Esophagus squamous epithelium (tissue), 5 donors: ENCODE measurements at places on chromosomes 2 and 18.

- no peaks in the 10 kb centered on the region for H3K4me1 ChIP-seq
- DNase-seq: no peak
- no peaks in the 10 kb centered on the region for H3K36me3 ChIP-seq
Observed at GRCh38 chr2:213766062-213766461, 481.8 kb downstream of the SPAG16 start.

GRCh38 chr18:56377231-56377630, 261.2 kb downstream of the TXNL1 start:
- DNase-seq: no peak
- H3K36me3 ChIP-seq: no peaks in the 10 kb centered on the region
- no peak overlapping the region for H3K27ac ChIP-seq
- no peak overlapping the region for H3K4me3 ChIP-seq
- peaks cover 3% of the 10 kb centered on the region for H3K4me1 ChIP-seq

- H3K27ac ChIP-seq: peak overlapping the region; percentile 94
- peaks cover 41% of the 10 kb centered on the region for H3K4me1 ChIP-seq
- H3K27me3 ChIP-seq: no peaks in the 10 kb centered on the region
- DNase-seq: no peak
- no peak overlapping the region for H3K4me3 ChIP-seq
Observed at GRCh38 chr2:231663458-231664212, 44.7 kb upstream of the PTMA start.

DNA sequence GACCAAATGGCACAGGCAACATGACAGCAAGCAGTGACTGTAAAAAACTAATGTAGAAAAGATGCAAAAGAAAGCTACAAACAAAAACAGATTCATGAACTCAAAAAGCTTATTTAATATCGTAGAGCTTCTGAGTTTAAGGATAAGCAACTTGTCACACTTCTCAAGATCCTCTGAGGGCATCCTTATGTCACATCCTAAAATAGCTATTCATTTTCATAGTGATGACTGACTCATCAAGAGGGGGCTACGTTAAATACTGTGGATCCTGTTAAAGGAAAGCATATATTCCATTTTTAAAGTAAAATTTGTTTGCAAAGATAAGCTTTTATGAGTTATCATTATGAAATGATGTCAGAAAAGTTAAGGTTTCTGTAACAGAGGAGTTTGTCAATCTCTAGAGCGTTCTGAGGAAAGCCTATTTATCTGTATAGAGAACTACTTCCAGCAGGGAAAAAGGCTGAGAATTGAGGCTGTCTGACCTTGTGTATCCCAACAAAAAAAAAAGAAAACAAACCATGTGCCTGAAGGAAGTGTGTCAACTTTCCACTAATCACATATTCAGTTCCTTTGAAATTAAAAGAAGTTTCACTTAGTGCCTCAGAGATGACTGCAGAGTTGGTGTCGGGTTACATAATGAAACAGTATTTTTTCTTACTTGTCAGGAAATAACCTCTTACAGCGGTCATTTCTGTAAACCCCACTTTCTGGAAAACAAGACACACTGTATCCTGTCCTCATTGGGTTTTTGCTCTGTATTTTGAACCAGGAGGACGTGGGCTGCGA, 115.5 kb downstream of the ESCO1 start:
- no peaks in the 10 kb centered on the region for H3K27me3 ChIP-seq
- no peak for DNase-seq
- no peak overlapping the region for H3K4me3 ChIP-seq
- no peaks in the 10 kb centered on the region for H3K4me1 ChIP-seq
- H3K36me3 ChIP-seq: no peaks in the 10 kb centered on the region

DNA sequence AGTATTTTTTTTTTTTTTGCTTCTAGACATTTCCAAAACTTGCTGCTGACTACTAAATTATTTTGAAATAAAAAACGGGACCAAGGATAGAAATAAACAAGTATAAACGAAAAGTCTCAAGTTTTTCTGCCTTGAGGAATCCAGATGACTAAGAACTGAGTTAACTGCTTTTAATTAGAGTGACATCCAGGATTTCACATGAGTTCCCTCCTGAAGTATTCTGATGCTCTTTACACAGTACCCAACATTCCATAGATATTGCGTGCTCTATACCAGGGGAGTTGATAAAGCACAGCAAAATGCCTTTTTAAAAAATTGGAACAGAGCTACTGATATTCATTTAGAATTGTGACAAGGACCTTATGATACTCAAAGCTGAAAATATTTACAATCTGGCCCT, 618.0 kb downstream of the CCDC85A start:
- H3K4me1 ChIP-seq: no peaks in the 10 kb centered on the region
- no peaks in the 10 kb centered on the region for H3K27me3 ChIP-seq
- H3K36me3 ChIP-seq: no peaks in the 10 kb centered on the region
- H3K4me3 ChIP-seq: no peak overlapping the region
- no peak for DNase-seq

- H3K27ac ChIP-seq: peak overlapping the region; percentile 86
- peaks cover 63% of the 10 kb centered on the region for H3K4me1 ChIP-seq
- H3K36me3 ChIP-seq: no peaks in the 10 kb centered on the region
- no peak overlapping the region for H3K4me3 ChIP-seq
- no peaks in the 10 kb centered on the region for H3K27me3 ChIP-seq
- DNase-seq: no peak
Observed at GRCh38 chr2:43324259-43325106, 98.1 kb upstream of the ZFP36L2 start.

GRCh38 chr2:208042041-208042440, 16.7 kb upstream of the PLEKHM3 start:
- no peak for DNase-seq
- H3K27ac ChIP-seq: no peak overlapping the region
- H3K36me3 ChIP-seq: no peaks in the 10 kb centered on the region
- H3K4me1 ChIP-seq: no peaks in the 10 kb centered on the region

GRCh38 chr2:34104601-34105000, 505.5 kb upstream of the FAM98A start:
- no peak for DNase-seq

GRCh38 chr2:23675506-23675905, 251.4 kb downstream of the ATAD2B start:
- H3K27me3 ChIP-seq: no peaks in the 10 kb centered on the region
- peaks cover 8% of the 10 kb centered on the region for H3K4me1 ChIP-seq
- no peak overlapping the region for H3K27ac ChIP-seq
- H3K4me3 ChIP-seq: no peak overlapping the region

GRCh38 chr2:3154700-3155099, 222.9 kb downstream of the EIPR1 start:
- H3K27me3 ChIP-seq: no peaks in the 10 kb centered on the region
- H3K4me1 ChIP-seq: no peaks in the 10 kb centered on the region
- H3K27ac ChIP-seq: no peak overlapping the region
- H3K4me3 ChIP-seq: no peak overlapping the region
- no peaks in the 10 kb centered on the region for H3K36me3 ChIP-seq
- no peak for DNase-seq

DNA sequence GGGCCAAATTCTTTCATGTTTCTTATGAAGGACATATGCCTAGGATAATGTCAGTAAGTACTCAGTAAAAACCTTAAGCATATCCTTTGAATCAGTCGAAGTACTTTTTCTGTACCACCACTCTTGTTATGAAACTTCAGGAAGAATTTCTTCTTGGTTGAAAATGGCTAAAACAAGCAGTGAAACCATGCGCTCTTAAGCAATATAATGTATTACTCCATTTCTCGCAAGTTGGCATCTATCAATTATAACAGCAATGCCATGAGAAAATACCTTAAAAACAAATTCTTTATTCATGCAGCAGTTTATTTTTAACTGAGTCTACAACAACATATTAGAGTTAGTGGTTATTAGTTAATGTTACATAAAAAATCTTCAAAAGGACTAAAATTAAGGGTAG, 41.0 kb downstream of the SLC66A3 start:
- H3K36me3 ChIP-seq: no peaks in the 10 kb centered on the region
- H3K4me3 ChIP-seq: no peak overlapping the region
- H3K27ac ChIP-seq: no peak overlapping the region

DNA sequence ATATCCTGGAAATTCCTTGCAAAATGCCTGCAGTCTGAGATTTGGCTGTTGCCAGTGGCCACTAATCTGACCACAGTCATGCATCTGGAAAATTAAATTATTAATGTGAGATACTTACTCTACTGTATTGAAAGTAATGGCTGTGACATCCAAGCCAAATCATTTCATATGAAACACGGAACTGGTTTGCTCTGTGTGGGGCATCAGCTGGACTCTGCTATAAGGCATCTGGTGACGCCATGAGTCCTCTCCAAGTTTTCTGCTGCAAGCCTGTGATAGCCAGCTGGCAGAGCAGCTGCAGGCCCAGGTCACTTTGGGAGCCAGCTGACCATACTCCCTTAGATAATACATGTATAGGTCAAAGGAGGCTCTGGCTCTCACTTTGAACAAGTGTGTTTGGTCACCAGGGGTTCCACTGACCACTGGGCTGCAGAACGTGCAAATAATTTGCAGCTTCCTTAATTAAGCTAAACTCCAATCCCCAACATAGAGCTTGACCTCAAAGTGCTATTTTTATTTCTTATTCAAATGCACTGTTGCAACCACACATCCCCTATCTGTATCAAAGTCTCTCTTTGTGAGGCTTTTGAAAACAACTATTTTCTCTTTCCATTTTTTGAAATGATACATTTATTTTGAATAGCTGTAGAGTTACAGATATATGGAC, 152.9 kb downstream of the NCKAP5 start:
- H3K4me1 ChIP-seq: no peaks in the 10 kb centered on the region
- H3K36me3 ChIP-seq: no peaks in the 10 kb centered on the region

DNA sequence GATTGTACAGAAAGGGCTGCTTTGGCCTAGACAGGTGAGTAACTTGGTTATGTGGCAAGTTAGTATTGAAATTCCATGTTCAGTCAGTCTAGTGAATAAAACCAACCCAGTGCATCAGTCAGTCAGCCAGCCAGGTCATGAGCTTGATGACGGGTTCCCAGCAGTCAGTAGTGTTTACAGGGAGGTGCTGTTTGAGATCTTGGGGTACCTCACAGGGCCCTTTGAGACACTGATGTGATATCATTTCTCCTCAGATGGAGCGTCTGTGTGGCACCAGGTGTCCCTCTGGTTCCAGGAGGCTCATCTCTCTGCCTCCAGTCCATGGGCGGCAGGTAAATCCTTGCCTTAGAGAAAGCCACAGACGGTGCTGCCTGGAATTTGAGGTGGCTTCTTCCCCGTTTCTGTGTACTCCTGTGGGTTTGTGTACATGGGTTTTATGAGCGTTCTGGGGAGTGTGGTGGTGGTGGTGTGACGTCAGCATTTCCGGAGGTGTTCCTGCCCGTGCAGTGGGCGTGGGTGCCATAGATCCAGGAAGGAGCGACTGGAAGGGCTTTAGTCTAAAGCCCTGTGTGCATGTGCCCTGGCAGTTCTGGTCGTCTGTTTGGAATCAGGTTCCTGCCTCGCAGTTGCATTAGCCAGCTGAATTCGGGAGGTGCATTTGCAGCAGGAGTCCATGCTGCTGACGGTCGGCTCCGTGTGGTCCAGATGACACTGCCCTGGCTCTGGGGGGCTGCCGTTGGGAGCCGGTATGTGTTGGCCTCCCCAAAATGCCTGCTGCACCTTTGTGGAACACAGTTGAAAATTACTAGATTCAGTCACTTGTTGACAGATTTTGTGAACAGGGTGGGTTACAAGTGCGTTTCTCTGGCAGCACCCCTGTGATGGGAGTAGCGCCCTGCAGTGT, 2.1 kb downstream of the CTDP1 start:
- no peaks in the 10 kb centered on the region for H3K36me3 ChIP-seq
- peaks cover 25% of the 10 kb centered on the region for H3K4me1 ChIP-seq
- peak overlapping the region; percentile 24 for H3K27ac ChIP-seq
- no peak for DNase-seq
- H3K4me3 ChIP-seq: peak overlapping the region; percentile 100
- H3K27me3 ChIP-seq: no peaks in the 10 kb centered on the region

DNA sequence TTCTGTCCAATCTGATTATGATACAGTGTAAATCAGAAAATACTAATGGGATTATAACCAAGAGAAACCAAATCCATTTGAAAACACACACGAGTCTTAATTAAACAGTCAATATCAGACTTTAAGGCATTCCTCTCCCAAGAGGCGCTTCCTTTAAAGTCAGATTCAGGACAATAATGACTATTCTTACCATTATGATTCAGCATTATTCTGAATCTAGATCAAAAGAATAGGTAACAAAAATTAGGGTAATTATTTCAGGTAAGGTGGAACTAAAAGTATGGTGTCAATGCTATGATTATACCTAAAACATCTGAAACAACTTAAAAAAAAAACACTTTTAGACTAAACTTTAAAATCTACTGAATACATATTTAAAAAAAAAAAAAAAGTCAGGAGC, 12.3 kb downstream of the PSME4 start:
- H3K36me3 ChIP-seq: no peaks in the 10 kb centered on the region
- no peaks in the 10 kb centered on the region for H3K27me3 ChIP-seq
- H3K4me3 ChIP-seq: no peak overlapping the region

DNA sequence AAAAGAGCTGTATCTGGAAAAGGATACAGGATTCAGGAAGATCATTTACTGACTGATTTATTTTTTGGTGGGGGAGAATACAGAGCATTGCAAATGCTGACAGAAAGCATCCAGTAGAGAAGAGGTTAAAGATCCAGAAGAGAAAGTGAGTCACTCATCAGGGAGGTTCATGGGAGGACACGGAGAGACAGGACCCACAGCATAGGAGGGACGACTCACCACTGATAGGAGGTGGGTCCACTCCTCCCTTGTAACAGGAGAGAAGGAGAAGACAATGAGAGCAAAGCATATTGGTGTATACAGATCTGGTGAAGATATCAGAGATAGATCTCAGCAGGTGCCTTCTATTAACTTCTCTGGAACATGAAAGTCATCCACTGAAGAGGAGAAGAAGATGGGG, 142.4 kb upstream of the AQP4 start:
- DNase-seq: no peak
- no peak overlapping the region for H3K27ac ChIP-seq
- no peak overlapping the region for H3K4me3 ChIP-seq
- H3K27me3 ChIP-seq: no peaks in the 10 kb centered on the region
- H3K36me3 ChIP-seq: no peaks in the 10 kb centered on the region

- no peaks in the 10 kb centered on the region for H3K4me1 ChIP-seq
- no peak overlapping the region for H3K27ac ChIP-seq
- no peak for DNase-seq
- H3K27me3 ChIP-seq: no peaks in the 10 kb centered on the region
Observed at GRCh38 chr2:217593732-217594131, 409.1 kb downstream of the TNS1 start.

DNA sequence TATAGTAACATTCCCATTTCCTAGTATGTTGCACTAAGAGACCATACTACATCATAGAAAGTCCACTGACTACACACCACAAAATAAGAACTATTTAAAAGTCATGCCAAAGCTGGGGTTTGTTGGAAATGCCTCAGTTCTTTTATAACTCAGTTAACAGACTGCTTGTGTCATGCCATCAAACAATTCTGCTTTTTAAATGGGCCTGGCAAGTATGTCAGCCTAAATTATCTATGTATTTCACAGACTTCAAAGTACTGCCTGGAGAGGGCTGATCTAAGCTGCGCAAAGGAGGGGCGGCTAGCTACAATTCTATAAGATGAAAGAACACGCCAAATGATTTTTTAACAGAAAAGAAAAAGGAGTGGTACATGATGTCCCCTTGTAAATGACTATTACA, 49.6 kb downstream of the FARSB start:
- no peaks in the 10 kb centered on the region for H3K4me1 ChIP-seq
- H3K4me3 ChIP-seq: no peak overlapping the region

- no peak overlapping the region for H3K4me3 ChIP-seq
- DNase-seq: no peak
- peaks cover 3% of the 10 kb centered on the region for H3K4me1 ChIP-seq
Observed at GRCh38 chr2:201973305-201973928, 60.2 kb upstream of the FZD7 start.

- H3K27me3 ChIP-seq: no peaks in the 10 kb centered on the region
- DNase-seq: no peak
- no peaks in the 10 kb centered on the region for H3K36me3 ChIP-seq
- H3K27ac ChIP-seq: no peak overlapping the region
Observed at GRCh38 chr18:21450913-21451312, 149.6 kb downstream of the ESCO1 start.
